ENCODE measurements at places on chromosomes 3 and 15.

GRCh38 chr3:72976281-72976741 lies 20.3 kb upstream of the PPP4R2 start:
- no peak for DNase-seq

- DNase-seq = no peak
Measured at GRCh38 chr15:89492111-89492641, 4.2 kb downstream of the RHCG start.

- DNase-seq = no peak
Measured at GRCh38 chr3:25259871-25260270, 168.2 kb upstream of the RARB start.

- DNase-seq = peak; percentile 69
Measured at GRCh38 chr15:52677593-52678467, 1.4 kb downstream of the ATOSA start.

DNA sequence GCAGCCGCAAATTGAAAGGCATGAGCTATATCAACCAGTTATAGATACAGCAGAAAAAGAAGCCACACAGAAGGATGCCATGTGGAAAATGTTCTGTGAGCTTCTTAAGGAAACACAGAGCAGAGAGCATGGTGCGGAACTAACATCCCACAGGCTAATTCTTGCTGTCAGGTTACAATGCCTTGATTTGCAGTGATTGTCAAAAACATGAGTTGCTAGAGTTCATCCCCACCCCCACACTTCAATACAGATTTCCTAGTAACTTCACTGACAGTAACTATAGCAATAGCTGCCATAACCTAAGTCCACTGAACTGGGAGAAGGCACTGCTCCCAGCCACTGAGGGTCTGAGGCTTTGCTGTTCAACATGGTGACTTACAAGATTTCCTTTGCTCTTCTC lies 821.6 kb downstream of the SQOR start:
- no peak for DNase-seq

DNA sequence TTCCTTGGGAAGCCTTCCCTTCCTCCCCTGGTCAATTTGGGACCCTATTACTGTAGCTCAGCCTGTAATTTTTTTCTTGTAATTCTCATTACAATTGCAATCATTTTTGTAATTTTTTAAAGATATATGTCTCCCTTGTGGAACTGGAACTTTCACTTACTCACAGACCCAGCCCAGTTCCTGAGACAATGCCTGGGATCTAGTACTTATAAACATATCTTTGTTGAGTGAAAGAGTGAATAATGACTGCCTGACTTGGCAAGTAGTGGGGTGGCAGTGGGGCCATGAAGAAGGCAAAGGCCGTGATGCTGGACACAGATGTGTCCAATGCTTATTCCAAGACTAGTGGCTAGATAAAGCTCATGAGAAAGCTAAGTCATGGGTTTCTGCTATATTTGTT lies 294.5 kb upstream of the LRRN1 start:
- no peak for DNase-seq

DNA sequence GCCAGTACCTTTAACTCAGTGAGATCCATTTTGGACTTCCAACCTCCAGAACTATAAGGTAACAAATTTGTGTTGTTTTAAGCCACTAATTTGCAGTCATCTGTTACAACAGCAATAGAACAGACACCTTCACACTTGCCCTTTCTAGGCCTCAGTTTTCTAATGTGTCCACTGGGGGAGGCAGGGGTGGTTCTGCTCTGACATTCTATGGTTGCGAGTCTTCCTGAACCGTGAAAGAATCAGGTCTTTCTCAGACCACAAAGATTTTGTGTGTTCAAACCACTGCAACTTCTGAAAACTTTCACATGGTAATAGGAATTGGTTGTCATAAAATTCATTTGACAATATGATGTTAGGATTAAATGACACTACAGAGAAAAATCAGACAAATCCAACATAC lies 26.8 kb upstream of the CSTA start:
- peak; percentile 14 for DNase-seq

DNA sequence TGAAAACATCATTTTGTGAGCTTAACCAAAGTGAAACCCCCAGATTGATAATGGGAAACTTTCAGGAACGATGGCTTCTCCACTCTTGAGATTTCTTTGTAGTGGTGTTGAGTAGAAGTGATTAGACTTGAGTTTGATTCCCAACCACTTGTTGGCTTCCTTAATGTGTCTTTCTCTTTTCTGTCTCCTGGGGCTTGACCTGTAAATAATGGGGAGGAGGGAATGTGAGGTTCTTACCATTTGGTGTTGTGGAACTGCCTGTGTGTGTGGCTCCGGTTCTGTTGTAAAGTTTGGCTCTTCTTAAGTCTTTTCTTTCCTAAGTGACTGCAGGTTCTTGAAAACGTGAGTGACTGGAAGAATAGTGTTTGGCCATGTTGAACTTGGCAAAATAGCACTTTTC lies 2.7 kb downstream of the CDV3 start:
- DNase-seq = no peak

GRCh38 chr3:29347412-29347811 lies 66.5 kb downstream of the RBMS3 start:
- DNase-seq = no peak

- peak; percentile 19 for DNase-seq
Measured at GRCh38 chr3:58824285-58824684, 157.7 kb upstream of the FAM3D start.

DNA sequence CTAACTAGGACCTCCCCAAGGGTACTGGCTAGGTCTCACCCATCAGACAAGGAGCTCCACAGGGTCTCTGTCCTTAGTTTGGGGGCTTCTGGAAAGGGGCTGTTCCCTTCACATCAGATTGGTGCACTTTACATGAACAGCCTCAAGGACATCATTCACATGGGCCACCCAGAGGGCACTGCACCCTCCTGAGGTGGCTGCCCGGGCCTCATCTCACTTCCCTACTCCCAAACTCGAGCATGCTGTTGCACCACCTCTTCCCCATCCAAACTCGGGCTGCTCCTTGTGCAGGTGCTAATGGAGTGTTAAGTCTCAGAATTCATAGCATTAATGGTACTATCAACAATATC lies 48.1 kb downstream of the RAB11A start:
- no peak for DNase-seq

GRCh38 chr3:15711281-15711680 lies 86.5 kb downstream of the ANKRD28 start:
- no peak for DNase-seq

- DNase-seq = no peak
Measured at GRCh38 chr3:150412561-150413231, 4.6 kb downstream of the TSC22D2 start.

Measured in CD4-positive, alpha-beta T cell treated with Interleukin-21 for 1 hour (primary cell).